ENCODE measurements at places on chromosomes 4 and X.

DNA sequence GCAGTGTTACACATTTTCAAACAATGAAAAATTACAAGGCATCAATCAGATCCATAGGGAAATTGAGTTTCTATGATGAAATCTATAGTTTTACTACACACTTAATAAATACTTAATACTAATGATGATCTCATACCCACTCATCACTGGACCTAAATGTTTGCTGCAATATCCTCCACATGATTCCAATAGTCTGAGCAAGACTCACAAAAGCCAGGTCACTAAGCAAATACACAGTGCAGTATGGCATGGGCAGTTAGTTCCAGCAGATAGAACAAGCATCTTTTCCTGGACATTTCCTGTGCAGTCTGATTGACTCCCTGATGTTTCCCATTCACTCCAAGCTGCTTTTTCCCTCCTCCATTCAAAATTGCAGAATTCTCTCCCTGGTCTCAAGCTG, 109.0 kb upstream of the ATOH1 start:
- DNase-seq: no peak

- no peak for DNase-seq
These were observed 1.8 kb upstream of the ZCCHC4 start for GRCh38 chr4:25310803-25311166.

DNA sequence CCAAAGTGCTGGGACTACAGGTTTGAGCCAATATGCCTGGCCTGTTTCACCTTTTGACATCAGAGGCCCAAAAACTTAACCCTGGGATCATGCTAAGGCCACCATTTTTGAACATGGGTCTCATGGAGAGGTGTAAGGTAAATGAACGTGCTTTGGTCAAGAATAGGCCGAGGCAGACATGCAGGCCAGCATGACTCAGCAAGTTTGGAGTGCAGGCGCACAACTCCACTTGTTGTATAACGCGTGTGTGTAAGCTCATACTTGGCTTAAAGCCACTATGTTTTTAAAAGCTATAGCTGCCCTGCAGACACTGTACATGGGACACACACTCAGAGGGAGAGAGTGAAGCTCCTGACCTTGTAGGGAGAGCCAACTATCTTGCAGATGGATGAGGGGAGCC, 43.8 kb upstream of the HPSE start:
- DNase-seq: no peak

DNA sequence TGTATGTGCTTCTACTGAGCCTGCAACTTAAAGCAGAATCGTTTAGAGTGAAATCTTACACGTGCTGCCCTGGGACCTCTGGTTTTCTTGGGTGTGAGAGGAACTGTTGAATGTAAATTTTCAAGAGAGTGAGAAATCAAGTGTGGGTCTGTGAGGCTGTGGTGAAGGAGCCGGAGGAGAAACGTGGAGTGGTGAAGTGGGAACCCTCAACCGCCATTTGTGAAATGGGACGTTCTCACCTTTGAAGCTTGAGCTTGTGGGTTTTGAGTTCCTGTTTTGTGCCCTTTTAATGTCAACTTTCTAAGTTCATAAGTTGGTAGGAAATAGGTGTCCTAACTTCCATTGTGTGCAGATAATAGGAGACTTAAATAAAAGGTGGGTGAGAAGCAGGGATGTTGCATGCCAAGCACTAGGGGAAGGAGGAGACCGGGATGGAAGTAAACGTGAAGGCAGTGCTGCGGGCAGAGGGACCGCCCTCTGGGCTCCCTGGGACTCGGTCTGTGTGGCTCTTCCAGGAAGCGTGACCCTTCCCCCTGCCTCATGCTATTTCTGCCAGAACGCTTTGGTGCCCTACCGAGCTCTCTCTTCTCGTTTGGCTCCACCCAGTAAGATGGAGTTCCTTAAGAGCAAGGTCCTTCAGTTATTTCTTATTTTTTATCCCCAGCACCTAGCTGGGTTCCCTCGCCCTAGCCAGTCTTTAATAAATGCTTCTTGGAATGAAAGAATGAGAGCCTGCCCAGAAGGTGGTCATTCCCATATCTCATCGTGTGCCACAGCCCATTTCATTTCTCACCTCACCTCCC, 56.0 kb downstream of the TMEM131L start:
- DNase-seq: no peak

DNA sequence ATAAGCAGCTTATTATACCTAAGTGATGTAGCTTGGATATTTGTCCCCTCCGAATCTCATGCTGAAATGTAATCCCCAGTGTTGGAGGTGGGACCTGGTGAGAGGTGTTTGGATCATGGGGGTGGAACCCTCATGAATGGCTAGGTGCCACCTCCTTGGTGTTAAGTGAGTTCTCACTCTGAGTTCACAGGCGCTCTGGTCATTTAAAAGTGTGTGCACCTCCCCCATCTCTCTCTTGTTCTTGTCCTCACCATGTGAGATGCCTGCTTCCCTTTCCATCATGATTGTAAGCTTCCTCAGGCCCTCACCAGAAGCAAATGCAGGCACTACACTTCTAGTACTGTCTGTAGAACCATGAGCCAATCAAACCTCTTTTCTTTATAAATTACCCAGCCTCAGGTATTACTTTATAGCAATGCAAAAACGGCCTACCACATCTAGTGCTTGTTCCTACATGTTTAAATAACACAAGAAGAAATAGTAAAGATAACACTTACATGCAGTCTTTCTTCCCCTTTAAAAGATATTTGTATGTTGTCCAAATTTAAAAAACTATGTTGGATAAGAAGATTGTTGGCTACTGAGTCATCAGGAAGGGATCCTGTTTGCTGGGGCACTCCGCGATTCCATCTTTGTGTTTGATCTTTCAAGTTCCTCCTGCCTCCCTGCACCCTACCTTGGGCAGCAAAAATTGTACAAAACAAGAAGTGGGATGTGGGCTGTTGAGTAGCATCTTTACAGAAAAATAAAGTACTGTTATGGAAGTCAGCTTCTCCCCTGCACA, 29.7 kb downstream of the PPP1R2C start:
- DNase-seq: peak; percentile 19

DNA sequence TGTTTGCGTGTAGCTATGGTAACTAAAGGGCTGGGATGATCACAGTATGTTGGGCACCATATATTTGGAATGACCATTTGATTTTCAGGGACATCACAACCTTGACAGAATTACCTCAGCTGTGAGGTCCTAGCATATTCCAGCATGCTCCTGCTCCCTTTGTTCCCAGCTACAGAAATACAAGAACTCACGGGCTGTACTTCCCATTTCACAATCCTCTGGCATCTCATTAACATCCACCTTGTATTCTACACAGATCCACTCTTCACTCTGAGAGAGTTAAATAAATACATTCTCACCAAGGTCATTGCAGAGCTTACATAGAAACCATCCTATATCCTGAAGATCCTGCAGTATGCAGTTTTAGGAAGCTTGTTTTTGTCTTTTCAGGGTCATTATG, 169.7 kb downstream of the FRMPD4 start:
- DNase-seq: no peak

- DNase-seq: peak; percentile 64
These were observed 895 bp downstream of the USP51 start for GRCh38 chrX:55488593-55489313.

GRCh38 chr4:156568041-156568440, 403.6 kb downstream of the PDGFC start:
- DNase-seq: no peak

DNA sequence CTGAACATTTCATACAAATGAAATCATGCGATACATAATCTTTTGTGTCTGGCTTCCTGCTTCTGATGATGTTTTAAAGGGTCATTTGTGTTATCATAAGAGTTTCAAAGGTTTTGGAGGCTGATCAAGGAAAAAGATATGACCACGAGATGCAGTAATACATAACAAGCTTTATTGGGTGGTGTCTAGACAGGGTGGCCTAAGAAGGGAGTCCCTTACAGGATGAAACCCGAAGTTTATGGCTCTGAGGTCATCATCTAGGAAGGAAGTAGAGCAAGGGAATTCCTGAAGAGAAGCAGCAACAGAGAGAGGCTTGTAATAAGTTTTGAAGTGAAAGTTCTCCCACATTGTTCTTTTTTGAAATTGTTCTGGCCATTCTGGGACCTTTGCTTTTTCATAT, 40.8 kb upstream of the SOD3 start:
- DNase-seq: no peak

DNA sequence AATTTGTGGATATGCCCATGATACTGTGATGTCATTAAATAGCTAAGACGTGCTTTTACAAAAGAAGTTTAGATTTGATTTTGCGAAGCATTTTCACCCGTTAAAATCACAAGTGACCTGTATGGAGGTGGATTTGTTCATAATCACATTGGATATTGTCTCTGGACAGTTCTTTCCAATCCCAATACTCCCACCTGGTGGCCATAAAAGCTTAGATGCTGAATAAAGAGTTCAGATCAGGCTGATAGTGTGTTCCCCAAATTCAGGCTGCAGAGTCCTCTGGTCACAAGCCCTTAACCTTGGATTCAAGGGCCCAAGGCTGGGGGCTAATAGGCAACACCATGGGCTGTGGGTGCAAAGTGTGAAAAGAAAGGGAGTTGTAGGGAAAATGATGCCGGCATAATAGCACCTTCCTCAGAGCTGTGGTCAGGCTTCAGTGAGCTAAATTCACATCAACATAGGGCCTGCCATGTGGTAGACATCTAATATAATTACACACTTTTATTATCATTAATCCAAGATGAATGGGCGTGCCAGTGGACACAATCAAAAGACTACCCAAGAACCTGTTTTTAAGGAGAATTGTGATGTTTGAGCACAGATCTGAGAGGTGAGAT, 28.1 kb downstream of the SMIM43 start:
- DNase-seq: peak; percentile 69

- no peak for DNase-seq
These were observed 7.6 kb upstream of the NAP1L5 start for GRCh38 chr4:88705223-88705622.

- no peak for DNase-seq
These were observed 102.9 kb upstream of the PCDH10 start for GRCh38 chr4:133046156-133046555.

GRCh38 chr4:77821775-77822174, 2.6 kb upstream of the CNOT6L start:
- no peak for DNase-seq

- no peak for DNase-seq
These were observed 538.3 kb upstream of the PCDH7 start for GRCh38 chr4:30181918-30182317.

- DNase-seq: no peak
These were observed 24.3 kb downstream of the LEF1 start for GRCh38 chr4:108144451-108144850.

DNA sequence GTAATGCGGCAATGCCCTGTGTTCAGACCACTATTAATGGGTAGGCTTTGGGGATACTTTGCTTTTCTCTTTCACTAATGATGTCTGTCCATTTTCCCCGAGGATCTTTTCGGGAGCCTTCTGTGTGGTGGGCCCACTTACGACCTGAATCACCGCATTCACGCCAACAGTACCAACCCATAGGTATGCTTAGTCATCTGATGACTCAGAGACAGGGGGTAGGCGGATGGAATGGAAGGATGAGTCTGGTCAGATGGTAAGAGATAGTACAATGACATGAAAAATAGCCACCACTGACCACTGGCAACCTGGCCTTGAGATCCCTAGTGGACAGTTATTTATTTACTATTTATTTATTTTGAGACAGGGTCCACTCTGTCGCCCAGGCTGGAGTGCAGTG, 76.0 kb upstream of the DHRSX start:
- DNase-seq: no peak

GRCh38 chr4:53543561-53543960, 47.7 kb downstream of the LNX1 start:
- DNase-seq: no peak

DNA sequence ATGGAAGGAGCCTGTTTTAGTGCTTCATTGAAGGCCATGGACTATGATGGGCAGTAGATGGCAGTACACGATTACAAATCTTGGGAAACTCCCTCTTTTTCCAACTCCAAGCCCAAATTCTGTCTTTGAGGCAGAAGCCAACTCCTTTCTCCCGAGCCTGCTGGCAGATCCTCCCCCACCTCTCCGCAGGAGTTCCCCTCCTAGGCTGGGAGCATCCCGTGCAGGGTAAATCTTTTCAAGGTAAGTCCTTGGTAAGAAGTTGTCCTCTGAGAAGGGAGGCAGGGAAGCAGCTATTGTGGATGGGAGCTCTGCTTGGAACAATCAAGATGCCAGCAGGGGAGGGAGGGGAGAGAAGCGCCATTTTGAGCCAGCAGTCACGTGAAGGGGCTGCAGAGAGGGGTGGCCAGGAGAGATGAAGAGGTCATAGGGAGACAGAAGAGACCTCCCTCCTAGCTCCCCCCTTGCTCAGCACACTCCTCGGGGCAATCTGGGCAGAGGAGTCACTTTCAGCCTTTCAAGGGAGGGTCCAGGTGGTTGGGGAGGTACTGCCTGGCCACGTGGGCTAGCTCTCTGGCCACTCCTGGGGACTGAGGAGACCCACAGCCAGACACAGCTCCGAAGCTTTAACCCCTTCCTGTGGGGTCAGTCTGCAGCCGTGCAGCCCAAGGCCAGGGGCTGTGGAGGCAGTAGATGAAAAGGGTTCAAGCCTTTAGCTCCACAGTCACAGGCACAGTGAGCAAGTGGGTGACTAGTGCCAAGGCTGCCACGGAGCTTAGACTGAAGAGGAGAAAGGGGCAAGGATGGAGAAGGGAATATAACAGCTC, 9.6 kb downstream of the CC2D2A start:
- DNase-seq: peak; percentile 91

DNA sequence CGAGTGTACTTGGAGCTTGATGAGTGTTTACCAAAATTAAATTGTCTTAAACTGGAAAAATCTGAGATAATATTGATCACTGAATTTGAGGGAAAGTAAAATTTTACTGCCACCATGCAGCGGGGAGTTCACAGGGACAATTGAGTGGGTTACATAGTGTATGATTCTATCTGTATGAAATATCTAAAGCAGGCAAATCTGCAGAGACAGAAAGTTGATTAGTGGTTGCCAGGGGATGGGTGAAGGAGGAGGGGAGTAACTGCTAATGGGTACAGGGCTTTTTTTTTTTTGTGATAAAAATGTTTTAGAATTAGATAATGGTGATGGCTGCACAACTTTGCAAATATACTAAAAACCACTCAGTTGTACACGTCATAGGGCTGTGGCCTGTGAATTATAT, 35.4 kb upstream of the PDLIM3 start:
- DNase-seq: no peak

- no peak for DNase-seq
These were observed 245.4 kb downstream of the DCTD start for GRCh38 chr4:182671749-182672148.

- no peak for DNase-seq
These were observed 79.4 kb downstream of the ABLIM2 start for GRCh38 chr4:8079031-8079885.

GRCh38 chrX:47941423-47941822, 62.4 kb downstream of the ZNF182 start:
- no peak for DNase-seq

Data from mesenchymal stem cell (in vitro differentiated cells and primary cell).